ENCODE measurements at places on chromosomes 3 and 15.
A peak's percentile ranks its signal among the peaks of the same experiment; 100 is the strongest.

GRCh38 chr3:10365791-10366190 lies 44.9 kb upstream of the SEC13 start:
- DNase-seq = no peak

DNA sequence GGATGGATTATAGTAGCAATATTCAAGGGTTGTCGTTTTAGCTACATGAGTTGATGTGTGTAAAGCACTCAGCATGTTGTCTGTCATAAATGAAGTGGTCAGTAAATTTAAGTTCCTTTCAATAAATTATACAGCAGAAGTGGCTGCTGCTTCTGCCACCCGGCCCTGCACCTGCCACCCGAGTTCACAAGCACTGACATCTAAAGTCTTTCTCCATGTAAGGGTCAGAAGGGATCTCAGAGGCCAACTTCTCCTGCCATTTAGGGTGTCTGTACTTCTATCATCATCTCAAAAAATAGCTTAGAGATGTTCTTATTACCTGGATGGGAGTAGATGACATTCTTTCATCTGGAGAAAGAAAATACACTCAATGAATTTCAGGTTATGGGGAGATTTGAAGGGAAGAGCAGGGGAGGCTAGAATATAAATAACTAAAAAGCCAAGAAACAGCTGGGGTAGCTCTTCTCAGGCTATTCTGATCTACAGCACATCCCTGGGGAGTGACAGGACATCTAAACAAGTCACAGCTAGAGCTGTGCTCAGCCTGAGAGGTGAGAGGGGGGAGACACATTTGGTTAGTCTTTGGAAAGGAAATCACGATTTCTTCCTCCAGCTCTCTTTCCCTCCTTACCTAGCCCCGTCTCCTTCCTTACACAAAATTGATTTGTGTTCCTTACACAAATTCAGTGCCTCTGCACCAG lies 8.0 kb downstream of the GCSAM start:
- no peak for DNase-seq

GRCh38 chr3:191889106-191889505 lies 428.1 kb downstream of the PYDC2 start:
- DNase-seq = no peak

DNA sequence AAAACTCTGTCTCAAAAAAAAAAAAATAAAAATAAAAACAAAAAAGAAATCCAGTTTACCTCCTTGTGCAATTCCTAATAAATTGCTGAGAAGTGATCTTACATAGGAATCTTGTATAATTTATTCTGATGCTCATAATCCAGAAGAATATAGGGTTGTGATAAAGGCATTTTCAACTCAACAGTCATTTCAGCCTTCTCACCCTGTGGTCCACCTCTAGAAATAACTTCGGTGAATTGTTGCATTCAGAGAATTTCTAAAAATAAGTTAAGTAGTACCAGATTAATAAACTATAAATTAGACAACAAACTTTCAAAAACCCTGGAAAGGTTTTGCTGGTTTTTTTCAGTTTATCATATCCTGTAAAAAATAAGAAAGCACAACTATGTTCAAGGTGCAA lies 20.2 kb downstream of the RAF1 start:
- DNase-seq = no peak

- peak; percentile 83 for DNase-seq
Measured at GRCh38 chr3:24365168-24365567, 129.5 kb downstream of the THRB start.

DNA sequence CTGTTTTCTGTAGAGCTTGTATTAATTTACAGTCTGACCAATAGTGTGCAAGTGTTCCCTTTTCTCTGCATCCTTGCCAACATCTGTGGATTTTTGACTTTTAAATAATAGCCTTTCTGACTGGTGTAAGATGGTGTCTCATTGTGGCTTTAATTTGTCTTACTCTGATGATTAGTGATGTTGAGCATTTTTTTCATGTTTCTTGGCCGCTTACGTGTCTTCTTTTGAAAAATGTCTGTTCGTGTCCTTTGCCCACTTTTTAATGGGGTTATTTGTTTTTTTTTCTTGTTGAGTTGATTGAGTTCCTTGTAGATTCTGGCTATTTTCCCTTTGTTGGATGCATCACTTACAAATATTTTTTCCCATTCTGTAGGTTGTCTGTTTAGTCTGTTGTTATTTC lies 7.6 kb upstream of the ACOX2 start:
- DNase-seq = no peak
